NCI-H526 treated with DMSO at 0.1 percent for 48 hours (cell line): ENCODE measurements at places on chromosomes 3 and 15.

- no peak for DNase-seq
These were observed 175.1 kb upstream of the CTNNB1 start for GRCh38 chr3:41024031-41024836.

DNA sequence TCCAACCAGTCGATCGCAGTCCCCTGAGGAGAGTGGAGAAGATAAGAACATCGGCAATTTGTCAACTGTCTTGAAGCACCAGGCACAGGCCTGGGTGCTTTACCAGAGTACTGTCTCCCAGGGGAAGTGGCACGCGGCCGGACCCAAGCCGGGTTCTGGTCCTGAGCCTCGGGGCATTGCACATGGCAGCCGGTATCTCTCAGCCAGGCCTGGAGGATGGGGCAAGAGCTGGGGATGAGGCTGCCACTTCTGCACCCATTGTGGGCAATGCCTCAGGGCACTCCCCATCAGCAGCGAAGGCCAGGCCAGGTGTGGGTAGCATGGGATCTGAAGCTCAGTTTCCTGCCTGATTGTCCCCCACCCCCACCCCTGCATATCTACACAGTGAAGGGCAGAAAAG is 77.5 kb downstream of the ADCY5 start:
- no peak for DNase-seq

GRCh38 chr3:36763850-36764703 is at the start of gene DCLK3:
DCLK3 (minus strand) TSS chr3:36764553; CDS start chr3:36764263, 290 bp downstream.
- DNase-seq = no peak

GRCh38 chr3:196689941-196690660 is 21.9 kb downstream of the CEP19 start:
- DNase-seq = no peak

DNA sequence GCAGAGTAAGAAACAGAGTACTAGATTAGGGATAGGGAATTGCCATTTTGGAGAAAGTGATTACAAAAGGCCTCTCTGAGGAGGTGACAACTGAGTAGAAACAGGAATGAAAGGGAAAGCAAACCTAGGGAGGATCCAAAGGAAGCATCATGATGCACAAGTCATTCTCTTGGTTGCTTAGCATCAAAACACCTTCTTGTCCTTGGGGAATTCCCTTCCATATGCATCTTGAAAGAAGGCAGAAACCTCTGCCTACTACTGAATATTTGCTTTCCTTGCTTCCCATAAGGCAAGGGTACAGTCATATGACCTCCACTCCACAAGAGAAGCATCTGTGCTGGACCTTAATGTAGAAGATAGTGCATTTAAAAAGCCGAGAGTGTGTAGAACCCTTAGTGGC is 24.1 kb downstream of the GABPB1 start:
- DNase-seq = no peak

GRCh38 chr3:158267015-158267414 is 157.1 kb downstream of the RSRC1 start:
- DNase-seq = no peak

- no peak for DNase-seq
These were observed 83.8 kb downstream of the PRICKLE2 start for GRCh38 chr3:64141476-64141875.

DNA sequence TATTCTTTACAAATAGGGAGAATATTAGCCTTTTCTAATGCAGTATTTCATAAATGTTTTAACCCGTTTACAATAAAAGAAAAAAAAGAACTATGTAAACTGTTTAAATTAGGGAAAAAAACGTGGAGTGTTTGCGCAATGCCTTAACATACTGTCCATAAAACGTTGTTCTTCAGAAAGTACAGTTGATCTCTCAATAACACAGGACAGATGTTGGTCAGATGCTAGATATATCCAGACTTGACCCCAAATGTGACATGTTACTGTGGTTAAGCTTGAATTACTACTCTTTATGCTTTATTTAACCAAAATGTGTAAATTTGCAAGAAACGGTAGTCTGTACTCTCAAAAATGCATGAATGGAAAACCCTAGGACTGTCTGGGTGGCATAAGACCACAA is 110.3 kb downstream of the PLOD2 start:
- DNase-seq = no peak

DNA sequence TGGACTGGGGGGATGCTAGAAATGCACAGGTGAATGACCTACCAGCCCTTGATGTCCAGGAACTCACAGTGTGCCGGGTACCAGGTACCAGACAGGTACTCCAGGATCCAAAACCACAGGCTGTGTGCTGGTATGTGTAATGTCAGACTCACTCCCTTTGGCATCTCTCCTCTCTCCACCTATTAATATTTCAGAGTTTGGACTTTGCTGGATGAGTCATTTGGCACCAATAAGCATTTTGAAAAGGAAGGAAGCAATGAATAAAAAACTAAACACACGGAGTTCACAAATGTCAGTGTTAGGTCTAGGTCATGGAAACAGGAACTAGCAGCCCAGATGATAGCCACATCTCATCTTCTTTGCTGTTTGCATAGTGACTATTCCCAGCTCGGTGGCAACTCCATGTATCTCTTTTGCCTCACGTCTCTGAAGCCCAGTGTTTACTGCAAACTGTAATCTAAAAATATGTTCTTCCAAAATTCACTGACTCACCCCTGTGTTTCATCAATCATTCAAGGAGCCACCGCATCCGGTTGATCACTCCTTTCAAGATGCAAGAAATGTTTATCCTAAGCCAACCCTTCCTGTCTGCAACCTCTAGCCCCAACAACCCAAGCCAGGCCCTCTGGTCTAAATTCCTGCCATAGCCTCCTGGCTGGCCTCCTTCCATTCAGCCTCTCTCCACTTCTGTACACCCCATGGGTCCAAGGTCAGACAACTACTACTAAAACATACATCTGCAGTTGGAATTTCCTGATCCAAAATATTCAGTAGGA is 8.4 kb downstream of the ITGB5 start:
- no peak for DNase-seq

GRCh38 chr3:37094636-37095035 is 79.7 kb downstream of the LRRFIP2 start:
- DNase-seq = no peak

- DNase-seq = peak; percentile 92
These were observed at the start of gene SLMAP for GRCh38 chr3:57755741-57756527. SLMAP (plus strand) TSS chr3:57756309; CDS start chr3:57757652, 1,343 bp downstream.

DNA sequence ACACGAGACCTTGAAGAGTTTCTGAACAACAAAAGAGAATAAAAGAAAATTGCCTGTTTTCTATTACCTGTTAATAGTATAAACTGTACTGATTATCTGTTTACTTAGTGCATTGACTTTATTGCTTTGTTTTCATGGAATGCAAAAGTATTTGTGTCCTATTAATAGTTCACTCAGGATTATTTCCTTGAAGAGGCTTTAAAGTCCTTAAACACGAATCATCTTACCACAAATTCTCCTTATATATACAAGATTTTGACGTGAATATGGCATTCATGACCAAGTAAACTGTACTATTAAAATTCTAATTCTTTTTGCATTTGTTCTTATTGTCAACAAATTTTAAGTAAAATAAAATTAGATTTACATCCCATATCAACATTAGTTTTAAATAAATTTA is 513.0 kb downstream of the NTRK3 start:
- DNase-seq = no peak

DNA sequence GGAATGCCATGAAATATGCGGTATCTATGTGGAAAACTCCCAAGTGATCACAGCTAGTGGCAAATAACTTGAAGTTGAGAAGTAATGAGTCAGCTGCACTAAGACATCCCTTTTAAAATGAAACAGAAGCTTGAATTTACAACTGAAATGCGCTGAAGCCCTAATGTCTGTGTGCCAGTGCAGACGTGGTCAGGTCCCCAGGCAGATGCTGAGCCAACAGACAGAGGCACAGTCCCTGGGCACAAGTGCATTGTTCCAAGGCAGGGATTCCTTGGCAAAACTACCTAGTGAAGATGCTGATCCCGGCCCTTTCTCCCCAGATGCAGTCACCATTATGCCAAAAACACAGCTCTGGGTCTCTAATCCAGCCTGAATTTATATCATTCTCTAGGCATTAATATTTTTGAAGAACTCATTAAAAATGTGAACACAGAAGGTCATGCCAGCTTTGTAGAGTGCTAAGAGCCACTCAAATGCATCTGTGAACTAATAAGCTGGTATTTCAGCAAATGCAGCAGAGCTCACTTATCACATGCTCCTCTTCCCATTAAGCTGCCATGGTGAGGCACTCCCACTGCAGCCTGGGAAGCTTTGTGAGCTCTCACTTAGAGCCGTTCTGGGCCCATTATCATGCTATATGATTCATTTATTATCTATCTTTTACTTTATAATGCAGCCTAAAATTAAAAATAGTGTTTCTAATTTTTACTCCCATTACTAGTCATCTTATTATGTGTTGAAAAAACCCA is 200.1 kb downstream of the GABRB3 start:
- no peak for DNase-seq

GRCh38 chr15:101221902-101222301 is 29.9 kb downstream of the CHSY1 start:
- DNase-seq = no peak

- DNase-seq = no peak
These were observed 30.4 kb downstream of the FSTL1 start for GRCh38 chr3:120420360-120420759.

GRCh38 chr3:190197346-190197763 is 76.7 kb upstream of the P3H2 start:
- DNase-seq = no peak

DNA sequence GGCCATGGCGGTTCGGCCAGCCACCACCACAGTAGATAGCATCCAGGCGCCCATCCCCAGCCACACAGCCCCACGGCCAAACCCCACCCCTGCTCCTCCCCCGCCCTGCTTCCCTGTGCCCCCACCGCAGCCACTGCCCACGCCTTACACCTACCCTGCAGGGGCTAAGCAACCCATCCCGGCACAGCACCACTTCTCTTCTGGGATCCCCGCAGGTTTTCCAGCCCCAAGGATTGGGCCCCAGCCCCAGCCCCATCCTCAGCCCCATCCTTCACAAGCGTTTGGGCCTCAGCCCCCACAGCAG is 29.5 kb downstream of the PTPN23 start:
- no peak for DNase-seq

GRCh38 chr15:36603987-36604386 is 24.6 kb downstream of the CDIN1 start:
- DNase-seq = peak; percentile 53

- DNase-seq = no peak
These were observed 96.0 kb downstream of the ABHD5 start for GRCh38 chr3:43786526-43787305.

GRCh38 chr3:17033516-17034168 is 148.9 kb downstream of the PLCL2 start:
- DNase-seq = no peak
